Activated T-helper 17 cell treated with anti-CD3 and anti-CD28 coated beads, Interleukin-2, amount 50 U/mL, for 72 hours (primary cell): ENCODE measurements at places on chromosomes 2 and 18. TPM values are rescaled to one million over a fixed set of nuclear protein-coding genes. Genes with fewer than 3 reads are reported as not detected.

Gene SERPINB4
- not detected for total RNA-seq

Gene DSG1
- total RNA-seq: not detected

Gene TANC1
- 1.7 TPM for total RNA-seq

Gene MATN3
- not detected for total RNA-seq

DNA sequence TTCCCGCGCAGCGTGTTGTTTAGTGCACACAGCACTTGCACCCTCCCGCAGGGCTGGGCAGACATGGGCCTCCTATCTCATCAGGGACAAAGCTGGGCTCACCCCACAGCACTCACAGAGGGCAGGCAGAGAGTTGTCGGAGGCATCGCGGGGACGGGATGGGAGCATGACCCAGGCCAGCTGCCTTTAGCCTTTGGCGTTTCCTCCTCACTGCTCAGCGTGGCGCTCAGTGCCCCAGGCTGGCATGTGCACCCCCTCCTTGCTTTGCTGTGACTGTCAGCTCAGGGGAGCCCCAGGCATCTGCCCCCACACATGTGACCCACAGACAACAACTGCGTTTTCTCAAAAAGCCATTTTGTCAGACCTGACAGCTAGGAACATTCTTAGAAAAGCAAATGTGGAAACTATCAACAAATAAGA, 101.1 kb downstream of the RNF144A start:
- no peak for ATAC-seq

GRCh38 chr18:46891742-46892214, 25.5 kb downstream of the PIAS2 start:
- peak; percentile 67 for ATAC-seq

- ATAC-seq: no peak
These were observed 303.5 kb upstream of the ZNF804A start for GRCh38 chr2:184294831-184295230.

DNA sequence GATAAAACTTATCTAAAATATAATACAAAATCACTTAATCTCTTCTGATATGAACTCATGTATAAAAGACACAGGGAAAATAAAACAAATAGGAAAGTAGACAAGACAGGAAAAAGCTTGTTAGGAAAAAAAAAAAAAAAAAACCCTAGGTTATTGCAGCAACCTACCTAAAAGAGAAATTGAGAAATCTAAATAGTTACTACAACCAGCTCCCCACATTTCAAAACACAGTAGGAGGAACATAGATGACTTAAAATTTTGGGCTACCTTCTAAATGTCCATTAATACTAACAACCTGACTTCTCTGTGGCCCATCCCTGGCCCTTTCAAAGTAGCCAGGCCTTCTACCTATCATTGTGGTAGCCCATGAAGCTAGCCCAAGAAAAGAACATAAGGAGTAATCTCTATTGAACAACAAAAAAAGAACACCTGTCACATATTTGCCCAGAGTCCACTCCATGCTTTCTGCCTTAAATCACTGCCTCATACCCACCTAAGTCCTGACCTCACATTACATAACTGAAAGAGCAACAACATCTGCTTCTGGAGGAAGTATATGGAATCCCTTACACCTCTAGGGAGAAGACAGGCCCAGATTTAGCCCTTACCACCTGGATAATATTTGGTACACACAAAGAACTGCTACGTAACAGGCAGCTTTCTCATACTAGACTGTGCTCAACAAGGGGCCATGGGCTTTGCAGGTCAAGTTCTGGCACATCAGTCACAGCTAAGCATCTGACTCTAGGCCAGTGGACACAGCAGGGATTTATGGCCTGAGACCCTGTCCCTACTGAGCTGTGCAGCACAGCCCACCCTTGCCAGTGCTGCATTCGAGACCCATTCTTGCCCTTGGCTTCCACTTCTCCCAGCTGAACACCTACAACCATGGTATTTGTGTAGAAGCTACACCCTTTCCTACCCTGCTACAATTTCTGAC, 8.5 kb downstream of the SUCLG1 start:
- no peak for ATAC-seq

- ATAC-seq: no peak
These were observed 820 bp downstream of the TMBIM1 start for GRCh38 chr2:218291318-218292047.
